Muscle of arm (tissue), 14 donors: ENCODE measurements at places on chromosomes 11 and 22. TPM values are rescaled to one million over a fixed set of nuclear protein-coding genes. Genes with fewer than 3 reads are reported as not detected.

DNA sequence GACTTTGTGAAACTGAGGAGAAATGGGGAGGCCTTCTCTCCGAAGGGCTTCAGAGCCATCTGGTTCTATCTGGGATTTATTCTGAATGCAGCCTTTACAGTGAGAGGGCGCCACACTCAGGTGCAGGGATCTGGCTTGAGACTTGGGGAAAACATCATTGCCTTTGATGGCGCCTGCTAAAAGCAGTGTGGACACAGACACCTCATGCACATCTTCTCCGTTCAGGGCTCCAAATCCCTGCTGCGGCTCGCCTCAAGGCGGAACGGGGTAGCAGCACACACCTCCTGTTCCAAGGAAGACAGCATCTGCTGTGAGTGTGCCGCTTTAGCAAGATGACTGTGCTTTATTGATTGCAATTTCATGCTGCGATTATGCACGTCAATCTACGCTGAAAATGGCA is 37.1 kb upstream of the OLFML1 start:
- no peak for DNase-seq

DNA sequence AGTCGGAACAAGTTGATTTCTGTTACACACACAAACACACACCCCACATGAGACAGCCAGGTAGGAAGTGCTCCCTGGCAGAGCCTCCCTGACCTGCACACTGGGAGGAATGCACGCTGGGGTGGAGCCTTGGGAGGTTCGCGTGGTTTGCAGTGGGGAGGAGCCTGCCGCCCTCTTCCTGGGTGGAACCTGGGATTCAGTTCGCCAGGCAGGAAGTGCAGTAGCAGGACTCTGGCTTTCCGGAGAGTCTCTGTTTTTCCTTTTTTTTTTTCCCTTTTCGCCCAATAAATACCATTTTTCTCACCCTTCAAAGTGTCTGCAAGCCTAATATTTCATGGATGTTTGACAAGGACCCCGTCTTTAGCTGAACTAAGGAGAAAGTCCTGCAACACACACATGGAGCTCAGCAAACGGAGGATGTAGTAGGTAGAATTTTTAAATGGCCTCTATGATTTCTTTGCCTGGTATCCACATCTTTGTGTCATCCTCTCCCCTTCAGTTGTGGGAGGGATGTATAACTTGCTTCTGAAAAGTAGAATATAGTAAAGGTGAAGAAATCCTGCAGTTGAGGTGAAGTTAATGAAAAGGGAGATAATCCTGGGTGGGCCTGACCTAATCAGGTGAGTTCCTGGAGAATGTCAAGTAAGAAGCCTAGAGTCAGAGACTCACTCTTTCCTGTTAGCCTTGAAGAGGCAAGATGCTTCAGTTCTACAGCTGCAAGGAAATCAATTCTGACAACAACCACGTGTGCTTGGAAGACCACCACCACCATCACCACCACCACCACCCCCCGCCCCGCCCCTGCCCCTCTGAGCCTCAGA is 72.9 kb downstream of the PIWIL4 start:
- no peak for DNase-seq

DNA sequence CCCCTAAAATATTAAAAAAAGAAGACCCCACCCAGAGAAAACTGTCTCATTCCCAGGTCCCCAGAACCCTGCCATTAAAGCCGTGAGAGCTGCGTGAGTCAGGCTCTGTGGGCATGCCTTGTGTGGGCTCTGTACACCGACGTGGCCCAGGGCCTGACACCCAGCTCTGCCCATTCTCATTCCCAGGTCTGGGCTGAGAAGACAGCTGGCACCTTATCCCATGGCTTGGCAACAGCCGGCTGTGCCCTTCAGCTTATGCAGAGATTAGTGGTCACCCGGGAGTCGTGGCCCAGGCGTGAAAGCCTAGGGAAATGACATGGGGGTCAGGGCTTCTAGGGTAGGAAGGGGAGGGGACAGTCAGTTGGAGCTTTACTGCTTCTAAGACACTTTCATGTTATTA is 31.9 kb downstream of the OTOG start:
- no peak for DNase-seq

DNA sequence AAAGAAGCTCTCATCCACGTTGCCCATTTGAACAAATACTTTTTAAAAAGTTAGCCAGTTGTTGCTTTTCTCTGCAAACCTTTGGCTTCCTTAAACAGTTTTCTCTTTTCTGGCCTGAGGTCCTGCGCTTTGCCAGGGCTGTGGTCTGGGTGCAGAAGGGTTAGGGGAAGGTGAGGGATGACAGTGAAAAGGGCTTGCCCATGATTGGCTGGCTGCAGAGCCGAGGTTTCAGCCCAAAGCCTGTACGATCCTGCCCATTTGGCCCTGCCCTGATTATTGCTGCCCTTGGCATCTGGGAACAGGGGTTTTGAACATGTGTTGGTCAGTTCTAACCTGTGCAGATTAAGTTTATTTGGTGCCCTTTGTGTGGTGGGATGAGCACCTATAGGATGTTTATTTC is 1.5 kb downstream of the INCENP start:
- no peak for DNase-seq

Gene KCNJ11
- polyA plus RNA-seq = 11.8 TPM

DNA sequence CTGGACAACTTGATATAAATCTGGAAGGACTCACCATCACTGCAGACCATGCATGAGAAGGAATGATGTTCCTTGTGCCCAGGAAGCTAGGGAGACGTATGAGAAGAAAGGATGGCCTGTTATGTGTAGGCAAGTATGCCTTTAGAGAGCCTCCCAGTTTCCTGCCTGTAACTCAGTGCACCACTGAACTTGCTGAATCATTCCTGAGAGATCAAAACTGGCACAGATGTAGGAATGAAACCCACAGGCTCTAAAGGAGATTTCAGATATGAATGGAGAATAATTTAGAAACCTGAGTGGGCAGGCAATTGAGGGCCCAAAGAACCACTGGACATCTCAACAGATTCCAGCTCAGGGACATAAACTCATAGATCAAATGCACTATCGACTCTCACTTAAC is 38.4 kb upstream of the PRSS23 start:
- no peak for DNase-seq

DNA sequence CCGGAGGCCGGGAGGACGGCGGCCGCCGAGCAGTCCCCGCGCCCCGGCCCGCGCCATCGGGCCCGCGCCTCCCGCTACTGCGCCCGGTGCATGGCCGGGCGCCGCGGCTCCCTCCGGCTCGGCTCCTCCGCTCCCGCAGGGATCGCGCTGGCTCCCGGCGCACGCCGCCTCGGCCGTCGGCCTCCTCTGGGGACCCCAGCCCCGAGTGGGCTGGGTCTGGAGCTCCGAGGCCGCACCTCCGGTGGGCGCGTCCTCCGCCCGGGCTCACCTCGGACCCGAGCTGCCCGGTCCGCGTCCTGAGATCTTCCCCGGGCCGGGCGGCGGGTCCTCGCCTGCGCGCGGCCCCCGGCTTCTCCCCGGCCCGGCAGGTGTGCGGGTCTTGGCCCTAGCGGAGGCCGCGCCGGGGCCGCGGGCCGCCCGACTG is 251 bp downstream of the SHISA8 start:
- DNase-seq = no peak

DNA sequence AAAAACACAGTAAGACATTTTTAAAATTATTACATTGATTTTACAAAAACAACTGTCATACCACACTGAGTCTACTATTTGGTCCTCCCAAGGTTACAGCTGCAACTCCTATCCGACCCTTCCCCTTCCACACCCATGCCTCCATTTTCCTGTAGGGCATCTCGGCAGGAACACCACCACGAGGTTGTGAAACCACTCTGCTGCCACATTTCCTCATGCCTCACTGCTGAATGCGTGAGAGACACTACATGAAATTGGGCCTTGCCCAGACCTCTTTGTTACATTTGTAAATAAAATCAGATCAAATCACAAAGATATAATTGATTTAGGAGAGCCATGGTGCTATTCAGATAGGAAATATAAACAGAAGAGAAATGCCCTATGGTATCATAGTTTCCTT is 2.0 kb downstream of the ARHGAP32 start:
- DNase-seq = no peak

DNA sequence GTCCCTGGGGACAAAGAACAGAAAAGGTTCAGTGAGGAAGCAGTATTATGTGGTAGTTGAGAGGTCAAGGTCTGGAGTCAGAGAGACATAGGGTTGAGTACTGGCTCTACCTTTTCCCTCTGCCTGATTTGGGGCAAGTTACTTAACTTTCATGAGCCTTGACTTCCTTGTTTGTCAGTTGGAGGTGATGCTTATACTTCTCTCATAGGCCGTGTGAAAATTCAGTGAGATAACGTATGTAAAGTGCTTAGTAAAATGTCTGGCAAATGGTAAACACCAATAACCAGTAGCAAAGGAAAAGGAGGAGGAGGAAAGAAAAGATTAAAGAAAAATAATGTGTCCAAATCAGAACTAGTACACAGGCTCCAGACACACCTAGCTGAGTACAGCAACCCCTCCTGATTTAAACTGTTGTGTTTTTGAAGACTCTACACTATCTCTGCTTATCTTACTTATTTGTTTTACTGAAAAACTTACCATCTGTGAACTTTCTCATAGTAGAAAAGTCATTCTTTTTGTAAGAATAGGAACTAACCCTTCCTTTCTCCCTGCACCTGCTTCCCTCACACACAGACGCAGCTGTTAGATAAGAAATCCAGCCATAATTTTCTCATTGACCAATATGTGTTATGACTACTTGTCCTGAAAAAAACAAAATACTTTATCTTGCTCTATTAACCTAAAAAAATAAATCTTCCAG is 126.9 kb downstream of the CD44 start:
- DNase-seq = no peak

Gene KLHDC7B
- 0.17 TPM for polyA plus RNA-seq

GRCh38 chr11:47483457-47483856 is 34.5 kb upstream of the RAPSN start:
- no peak for DNase-seq

Gene CCDC15
- 3.9 TPM for polyA plus RNA-seq

Gene TST
- 13.9 TPM for polyA plus RNA-seq

DNA sequence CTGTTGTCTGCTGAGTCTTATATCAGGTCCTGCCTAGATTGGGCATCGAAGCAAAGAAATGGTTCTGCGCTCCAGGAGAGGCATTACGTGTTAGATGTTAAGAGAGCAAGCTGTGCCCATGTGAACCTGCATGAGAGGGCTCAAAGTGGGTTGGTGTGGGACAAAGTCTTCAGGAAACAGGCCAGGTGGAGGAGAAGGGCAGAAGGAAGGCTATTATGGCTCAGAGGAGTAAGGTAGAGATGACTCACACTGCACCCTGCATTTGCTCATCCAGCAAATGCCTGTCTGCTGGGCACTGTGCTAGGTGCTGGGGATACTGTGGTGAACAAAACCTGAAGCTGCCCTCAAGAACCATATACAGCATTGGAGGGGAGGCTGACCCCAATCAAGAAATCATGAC is 5.8 kb downstream of the USP35 start:
- no peak for DNase-seq

GRCh38 chr11:86294026-86294425 is 8.0 kb upstream of the HIKESHI start:
- no peak for DNase-seq

Gene ADAMTS15
- polyA plus RNA-seq = 18.7 TPM

DNA sequence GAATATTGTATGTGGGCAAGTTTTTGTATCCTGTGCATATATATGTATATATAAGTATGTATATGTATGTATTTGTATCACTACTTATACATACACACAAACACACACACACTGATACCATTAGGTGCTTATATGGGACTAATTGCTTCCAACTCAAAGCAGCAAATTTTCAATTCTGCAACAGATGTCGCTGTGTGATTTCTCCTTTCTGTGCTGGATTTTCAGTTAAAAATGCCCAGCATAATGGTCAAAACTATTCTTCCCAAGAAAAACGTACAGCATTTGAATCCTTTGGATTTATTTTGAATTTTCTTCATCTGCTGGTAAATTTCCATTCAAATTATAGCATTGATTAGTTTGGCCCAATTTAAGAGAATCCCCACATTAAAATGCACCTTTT is 4.3 kb downstream of the CADM1 start:
- DNase-seq = no peak

Gene JAML
- 8.8 TPM for polyA plus RNA-seq

- DNase-seq = no peak
These were observed 58.8 kb downstream of the ENDOD1 start for GRCh38 chr11:95148406-95148805.

Gene NADSYN1
- polyA plus RNA-seq = 16.1 TPM

Gene PLAAT5
- 2.8 TPM for polyA plus RNA-seq

Gene KCNE3
- 2.8 TPM for polyA plus RNA-seq
